Activated T-cell treated with anti-CD3 and anti-CD28 coated beads, Interleukin-2, amount 50 U/mL, for 1 hour (primary cell): ENCODE measurements at places on chromosomes 7 and 10.
A peak's percentile ranks its signal among the peaks of the same experiment; 100 is the strongest.

GRCh38 chr7:34022626-34023025 lies 117.3 kb downstream of the BMPER start:
- no peak for DNase-seq

GRCh38 chr7:121002757-121003200 lies 14.3 kb downstream of the CPED1 start:
- DNase-seq: no peak

DNA sequence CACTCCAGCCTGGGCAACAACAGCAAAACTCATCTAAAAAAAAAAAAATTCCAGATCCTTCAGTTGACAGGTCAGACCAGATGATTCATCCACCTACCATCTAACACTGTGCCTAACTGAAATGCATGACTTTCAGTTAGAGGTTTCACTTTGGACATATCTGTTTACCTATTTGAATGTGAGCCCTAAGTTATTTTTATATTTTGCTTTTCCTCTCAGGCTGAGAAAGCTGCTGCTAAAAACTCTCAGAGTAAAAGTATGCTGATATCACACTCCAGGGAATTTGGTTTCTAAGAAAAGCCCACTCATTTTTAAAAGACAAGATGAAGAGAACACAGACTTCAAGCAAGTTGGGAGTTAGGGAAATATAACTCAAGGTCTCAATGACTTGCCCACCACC lies 126.0 kb downstream of the SGMS1 start:
- DNase-seq: no peak

DNA sequence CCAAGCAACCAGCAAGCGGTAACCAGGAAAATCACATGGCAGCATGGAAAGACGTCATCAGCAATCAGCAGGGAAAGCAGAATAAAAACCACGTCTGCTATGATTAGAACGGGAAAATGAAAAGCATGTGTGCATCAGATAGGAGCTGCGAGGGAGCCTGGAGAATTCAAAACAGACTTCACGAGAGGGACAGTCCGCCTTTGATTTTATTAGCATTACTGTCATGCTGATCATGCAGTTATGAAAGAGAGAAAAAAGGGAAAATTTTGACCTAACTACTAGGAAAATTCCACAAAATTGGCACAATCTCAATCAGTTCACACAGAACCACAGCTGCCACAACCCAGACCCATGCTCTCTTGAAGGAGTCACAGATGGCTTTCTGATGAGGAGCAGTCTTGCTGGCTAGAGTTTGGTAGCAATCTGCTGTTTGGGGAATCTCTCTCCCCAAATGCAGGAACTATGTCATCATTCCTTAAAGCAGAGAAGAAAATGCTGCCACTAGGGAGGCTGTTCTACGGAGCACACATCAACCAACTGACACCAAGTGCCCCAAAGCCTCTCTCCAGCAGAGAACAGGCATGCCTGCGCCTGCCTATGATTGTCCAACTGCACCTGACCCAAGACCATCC lies 295.9 kb downstream of the TNS3 start:
- DNase-seq: no peak

DNA sequence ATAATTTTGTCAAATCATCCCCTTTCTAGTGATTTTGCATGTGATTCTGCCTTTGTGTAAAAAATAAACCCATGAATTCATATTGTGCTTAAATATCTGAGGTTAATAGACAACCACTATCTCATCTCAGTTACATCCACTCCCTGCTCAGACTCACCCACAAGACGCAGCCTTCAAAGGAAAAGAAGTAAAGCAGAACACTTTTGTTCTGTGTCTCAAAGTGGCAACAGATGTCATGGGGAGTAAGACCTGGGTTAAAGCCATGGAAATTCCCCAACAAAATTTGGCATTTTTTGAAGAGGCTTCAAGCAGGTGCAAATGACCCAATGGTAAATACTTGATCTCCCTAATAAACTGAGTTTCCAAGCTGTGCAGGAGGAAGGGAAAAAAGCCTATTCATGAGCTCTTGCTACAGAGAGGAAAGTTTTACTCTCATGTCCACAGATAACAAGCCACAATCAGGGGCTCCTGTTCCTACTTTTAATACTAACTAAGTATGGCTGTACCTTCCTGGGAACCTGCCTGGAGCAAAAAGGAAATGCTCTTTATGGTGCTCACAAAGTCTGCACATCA lies 4.7 kb downstream of the CYP3A7 start:
- no peak for DNase-seq

DNA sequence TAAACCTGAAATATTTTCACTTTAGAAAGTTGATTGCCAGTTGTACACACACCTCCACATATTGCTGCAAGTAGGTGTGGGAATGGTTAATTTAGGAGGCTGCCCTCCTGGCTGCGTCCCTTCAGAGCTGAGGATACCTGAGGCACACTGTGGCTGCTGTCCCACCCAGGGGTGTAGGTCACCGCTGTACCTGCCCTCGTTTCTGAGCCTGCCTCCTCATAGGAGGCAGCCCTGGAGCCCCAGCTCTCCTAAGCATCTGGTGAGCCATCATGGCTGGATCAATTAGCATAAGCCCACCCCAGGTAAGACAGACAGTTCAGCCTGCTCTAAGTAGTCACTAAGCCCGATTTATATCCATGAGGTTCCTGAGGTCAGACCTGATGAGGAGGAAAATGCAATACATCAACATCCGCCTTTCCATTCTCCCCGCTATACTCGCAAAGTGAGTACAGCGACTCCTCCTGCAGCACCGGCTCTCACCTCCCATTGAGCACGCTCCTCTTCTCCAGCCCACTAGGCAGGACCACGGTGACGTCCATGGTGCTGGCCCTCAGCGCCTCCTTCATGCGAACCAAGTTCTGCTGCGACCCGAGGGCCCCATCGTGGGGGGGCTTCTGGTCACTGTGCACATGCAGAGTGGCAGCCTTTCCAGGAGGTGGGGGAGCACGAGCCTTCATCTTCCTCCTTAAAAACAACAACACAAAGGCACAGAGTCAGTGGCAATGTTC lies 97.2 kb downstream of the COBL start:
- DNase-seq: no peak

DNA sequence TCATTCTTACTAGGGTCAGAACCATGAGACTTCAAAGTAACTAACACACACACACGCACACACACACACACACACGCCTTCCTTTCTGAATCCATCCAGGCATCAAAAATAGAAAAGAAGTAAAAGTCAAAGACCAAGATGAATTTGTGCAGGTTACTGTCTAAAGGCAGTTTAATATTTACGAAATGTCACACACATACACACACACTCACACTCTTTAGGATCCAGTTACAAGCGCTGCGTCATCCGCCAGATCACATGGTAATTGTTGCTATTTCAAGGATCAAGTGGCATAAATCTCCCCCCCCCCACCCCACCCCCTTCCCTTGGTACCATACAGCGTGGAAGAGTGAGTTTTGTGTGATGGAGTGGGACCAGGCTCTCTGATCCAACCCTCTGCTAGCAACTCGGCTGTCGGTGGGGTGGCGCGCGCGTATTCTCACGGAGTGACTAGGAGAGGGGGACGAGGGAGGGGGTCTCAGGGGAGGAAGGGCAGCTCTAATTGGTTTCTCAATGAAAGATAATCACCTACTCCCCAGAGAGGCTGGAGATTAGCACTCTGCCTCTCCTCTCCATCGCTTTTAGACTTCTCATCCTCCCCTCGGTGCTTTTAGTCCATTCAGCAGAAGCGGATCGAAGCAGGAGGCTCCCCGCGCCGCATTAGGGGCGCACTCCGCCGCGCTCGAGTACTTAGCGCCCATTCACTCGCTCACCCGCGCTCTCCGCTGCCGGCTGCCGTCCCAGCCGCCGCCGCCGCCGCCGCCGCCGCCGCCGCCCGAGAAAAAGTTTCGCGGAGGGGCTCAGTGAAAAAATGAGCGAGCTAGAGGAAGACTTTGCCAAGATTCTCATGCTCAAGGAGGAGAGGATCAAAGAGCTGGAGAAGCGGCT lies 83.5 kb upstream of the PRKG1 start:
- no peak for DNase-seq

DNA sequence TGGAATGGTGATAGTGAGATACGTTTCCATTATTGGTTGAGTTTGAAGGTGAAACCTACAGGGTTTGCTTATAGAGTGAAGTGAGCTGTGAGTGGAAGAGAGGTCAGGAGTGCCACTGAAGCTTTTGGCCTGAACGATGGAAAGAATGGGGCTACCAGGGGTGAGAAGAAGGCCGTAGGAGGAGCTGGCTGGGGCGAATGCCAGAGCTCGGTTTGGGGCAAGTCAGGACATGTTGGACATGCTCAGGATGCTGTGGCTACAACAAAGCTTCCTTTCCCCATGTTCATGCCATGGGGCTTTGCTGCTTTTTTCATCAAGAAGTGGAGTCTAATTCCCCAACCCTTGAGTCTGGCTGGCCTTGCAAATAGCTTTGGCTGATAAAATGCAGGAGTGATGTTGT lies 253.7 kb downstream of the GLRX3 start:
- no peak for DNase-seq

DNA sequence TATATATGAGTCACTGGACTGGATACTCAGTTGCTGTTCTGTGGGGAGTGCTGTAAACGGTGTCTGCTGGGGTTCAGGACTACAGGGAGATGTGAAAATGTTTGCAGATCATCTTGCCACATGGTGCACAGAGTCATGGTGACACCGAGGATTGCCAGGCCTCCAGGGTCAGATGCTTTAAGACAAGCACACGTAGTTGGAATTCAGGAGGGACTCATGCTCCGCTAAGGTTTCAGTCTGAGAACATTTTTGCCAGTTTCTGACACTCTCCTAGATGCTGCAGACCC lies 211.3 kb downstream of the CXCL12 start:
- no peak for DNase-seq

GRCh38 chr7:43747328-43748105 lies 11.0 kb upstream of the BLVRA start:
- no peak for DNase-seq

GRCh38 chr7:78714356-78714755 lies 739.1 kb downstream of the MAGI2 start:
- no peak for DNase-seq

DNA sequence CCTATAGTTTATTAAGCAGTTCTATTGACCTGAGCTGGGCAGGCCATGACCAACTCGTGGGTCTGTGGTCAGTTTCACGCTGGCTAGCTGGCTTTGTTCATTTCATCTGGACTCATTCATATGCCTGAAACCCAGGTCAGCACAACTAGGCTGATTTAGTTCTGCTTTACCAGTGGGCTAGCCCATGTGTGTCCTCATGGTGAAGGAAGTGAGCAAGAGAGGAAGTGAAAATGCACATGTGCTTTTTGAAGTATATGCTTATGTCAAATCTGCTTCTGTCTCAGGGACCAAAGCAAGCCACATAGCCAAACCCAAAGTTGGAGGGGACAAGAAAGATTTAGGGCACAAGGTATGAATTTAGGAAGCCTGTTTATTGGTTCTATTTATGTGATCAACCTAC lies 154.5 kb downstream of the RNF133 start:
- DNase-seq: no peak

GRCh38 chr10:102645741-102646609 lies 1.7 kb downstream of the TRIM8 start:
- DNase-seq: peak; percentile 77

GRCh38 chr10:105658696-105659095 lies 1017.6 kb downstream of the SORCS3 start:
- no peak for DNase-seq

DNA sequence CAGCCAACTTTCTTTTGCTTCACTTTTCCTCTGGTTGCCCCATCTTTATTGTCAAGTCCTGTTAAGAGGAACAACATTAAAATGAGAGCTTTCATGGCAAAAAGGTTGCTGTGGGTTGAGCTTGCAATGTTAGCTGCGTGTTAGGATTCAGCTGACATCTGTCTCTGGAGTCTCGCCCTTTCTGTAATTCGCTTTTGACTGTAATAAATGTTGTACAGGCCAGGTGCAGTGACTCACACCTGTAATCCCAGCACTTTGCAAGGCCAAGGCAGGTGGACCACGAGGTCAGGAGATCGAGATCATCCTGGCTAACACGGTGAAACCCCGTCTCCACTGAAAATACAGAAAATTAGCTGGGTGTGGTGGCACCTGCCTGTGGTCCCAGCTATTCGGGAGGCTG lies 24.1 kb downstream of the MNX1 start:
- no peak for DNase-seq

GRCh38 chr7:131773413-131773812 lies 217.0 kb upstream of the PODXL start:
- DNase-seq: no peak

DNA sequence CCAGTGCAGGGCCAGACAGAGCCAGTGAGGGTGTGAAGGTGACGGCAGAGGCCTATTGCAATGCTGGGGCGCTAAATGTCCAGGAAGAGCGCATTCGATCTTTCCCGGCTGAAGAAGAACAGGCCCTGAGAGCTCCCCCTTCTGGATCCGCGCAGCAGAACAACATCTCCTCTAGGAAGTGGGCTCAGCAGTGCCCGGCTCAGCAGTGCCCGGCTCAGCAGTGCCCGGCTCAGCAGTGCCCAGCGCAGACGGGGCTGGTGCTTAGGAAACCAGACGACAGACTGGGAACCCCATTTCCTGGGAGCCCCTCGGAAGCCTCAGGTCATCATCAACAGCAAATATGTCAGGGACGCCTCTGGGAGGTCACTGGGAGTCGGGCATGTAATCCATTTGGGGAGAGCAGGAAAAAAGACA lies 4.7 kb upstream of the NOS3 start:
- DNase-seq: peak; percentile 63
